ENCODE measurements at places on chromosomes 12 and 14.

- no peak for DNase-seq
These were observed 26.6 kb downstream of the ETV6 start for GRCh38 chr12:11676052-11676451.

GRCh38 chr12:1318327-1319031 lies 275.9 kb downstream of the FBXL14 start:
- peak; percentile 96 for DNase-seq

DNA sequence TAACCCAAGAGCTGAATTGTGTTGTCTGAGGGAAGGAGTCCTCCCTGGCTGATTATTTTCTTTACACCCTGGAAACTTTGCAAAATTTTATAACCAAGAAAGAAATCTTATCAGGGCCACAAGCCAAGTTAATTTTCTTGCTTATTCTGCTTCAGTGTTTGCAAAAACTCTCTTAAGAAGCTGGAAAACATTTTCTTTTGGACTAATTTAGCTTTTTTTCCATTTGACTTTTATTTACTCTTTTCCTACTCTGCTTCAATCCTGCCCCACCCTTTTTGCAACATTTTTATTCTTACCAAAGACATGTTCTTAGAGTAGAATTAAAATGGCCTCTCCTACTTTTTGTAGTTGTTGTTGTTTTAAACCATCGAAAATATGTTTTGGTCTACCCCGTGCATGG lies 378.7 kb downstream of the ZFP36L1 start:
- no peak for DNase-seq

- DNase-seq: no peak
These were observed 165.8 kb downstream of the MON2 start for GRCh38 chr12:62632411-62632918.

DNA sequence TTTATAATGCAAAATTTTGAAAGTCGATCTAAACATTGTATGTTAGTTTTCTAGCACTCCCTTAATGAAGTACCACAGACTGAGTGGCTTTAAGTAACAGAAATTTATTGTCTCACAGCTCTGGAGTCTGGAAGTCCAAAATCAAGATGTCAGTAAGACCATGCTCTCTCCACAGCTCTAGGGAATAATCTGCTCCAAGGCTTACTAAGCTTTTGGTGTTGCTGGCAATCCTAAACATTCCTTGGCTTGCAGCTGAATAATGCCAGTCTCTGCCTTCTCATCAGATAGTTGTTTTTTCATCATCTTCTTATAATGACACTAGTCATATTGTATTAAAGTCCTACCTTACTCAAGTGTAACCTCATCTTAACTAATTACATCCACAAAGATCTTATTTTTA lies 102.2 kb downstream of the RASSF9 start:
- no peak for DNase-seq

DNA sequence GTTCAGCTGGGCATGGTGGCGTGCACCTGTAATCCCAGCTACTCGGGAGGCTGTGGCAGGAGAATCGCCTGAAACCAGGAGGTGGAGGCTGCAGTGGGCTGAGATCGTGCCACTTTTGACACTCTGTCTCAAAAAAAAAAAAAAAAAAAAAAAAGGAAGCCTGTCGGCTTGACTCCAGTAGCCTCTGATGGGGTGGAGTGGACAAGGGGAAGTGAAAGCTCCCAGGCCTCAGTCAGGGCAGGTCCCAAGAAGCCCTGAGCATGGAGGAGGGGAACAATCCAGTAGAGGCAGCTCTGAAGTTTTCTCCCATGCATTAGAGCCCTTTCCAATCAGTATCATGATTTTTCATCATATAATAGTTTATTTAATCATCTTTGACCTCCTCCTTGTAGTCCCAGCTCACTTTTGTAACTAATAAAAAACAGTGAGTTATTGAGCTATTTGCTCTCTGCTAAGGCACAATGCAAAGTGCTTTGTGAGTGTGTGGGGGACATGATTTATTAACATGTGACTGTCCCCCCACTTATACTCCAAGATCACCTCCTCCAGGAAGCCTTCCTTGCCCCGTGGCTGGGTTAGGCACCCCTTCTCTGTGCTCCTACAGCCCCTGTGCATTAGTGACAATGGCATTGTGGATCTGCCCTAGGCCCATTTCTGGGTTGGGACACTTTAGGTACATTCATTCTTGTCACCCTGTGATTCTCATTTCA lies 4.7 kb upstream of the SSH1 start:
- DNase-seq: no peak

- no peak for DNase-seq
These were observed 265.7 kb upstream of the CLEC14A start for GRCh38 chr14:38521591-38521990.

GRCh38 chr12:128811806-128812205 lies 12.0 kb downstream of the SLC15A4 start:
- DNase-seq: no peak

- no peak for DNase-seq
These were observed 165.5 kb upstream of the PLXNC1 start for GRCh38 chr12:93982771-93983315.

DNA sequence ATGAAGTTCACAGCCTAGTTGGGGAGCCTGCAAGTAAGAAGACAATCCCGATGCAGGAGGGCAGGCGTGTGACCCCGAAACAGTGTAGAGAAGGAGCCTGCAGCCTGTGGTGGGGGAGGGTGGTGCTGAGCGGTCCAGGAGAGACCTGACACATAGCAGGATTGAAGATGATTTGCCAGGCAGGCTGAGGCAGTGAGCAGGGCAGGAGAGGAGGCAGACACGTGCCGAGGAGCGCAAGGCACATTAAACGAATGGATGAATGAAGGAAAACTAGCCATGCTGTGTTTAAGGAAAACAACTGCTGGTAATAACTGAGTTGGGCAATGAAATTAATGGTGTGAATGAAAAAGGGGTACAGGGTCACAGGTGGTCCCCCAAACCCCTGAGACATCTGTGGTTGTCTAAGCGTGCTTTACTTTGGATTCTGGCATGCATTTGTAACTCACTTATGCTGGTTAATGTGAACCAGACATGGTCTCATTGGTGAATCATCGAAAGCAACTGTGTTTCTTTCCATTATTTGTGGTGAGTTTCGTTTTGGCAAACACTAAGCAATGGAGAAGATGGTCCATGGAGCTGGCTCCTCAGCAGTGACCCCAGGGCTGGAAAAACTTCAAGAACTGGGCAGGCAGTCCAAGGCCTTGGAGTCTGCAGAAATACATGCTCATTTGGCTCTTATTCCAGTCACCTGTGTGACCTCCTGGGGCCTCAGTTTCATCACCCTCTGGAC lies 96.9 kb upstream of the EVL start:
- DNase-seq: no peak

- no peak for DNase-seq
These were observed 73.8 kb upstream of the SRSF5 start for GRCh38 chr14:69693145-69693544.

DNA sequence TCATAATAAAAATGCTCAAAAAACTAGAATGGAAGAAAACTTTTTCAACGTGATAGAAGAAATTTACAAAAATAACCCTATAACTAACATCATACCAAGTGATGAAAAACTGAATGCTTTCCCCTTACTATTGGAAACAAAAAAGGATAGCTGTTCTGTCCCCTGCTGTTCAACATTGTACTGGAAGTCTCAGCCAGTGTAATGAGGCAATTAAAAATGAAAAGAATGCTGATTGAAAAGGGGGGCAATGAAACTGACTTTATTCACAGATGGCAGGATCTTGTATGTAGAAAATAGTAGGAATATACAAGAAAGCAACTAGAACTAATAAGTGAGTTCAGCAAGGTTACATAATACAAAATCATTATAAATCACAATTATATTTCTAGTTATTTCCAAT lies 337.9 kb upstream of the KITLG start:
- DNase-seq: no peak

GRCh38 chr12:6941267-6941666 lies 2.3 kb upstream of the RNU7-1 start:
- no peak for DNase-seq

GRCh38 chr12:13843841-13844240 lies 137.6 kb downstream of the GRIN2B start:
- no peak for DNase-seq

DNA sequence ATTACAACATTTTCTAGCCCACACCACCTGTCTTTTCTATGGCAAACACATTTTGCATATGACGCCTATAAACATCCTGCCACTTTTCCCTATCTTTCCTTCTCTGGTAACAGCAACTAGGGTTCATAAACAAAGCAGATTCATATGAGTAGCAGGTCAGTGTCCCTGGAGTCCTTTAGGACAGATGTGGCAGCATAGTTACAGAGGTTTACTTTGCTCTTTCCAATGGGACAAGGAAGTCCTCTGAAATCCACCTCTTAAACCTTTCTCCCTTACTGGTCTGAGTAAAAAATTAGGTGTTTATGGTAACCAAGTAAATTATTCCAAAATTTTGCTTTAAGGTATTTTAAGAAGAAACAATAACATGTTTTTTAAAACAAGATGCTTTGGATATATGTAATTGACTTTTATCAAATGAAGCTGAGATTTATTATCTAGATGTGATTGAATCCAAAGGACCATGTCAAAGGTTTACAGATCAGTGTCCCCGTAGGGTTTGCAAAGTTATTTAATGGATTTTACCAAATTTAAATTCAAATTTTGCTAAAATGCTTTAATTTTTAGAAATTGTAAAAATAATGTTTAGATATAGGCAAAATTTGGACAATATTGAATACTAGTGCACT lies 79.2 kb upstream of the PAWR start:
- DNase-seq: no peak

GRCh38 chr12:105036937-105037649 lies 47.2 kb downstream of the ALDH1L2 start:
- DNase-seq: no peak

GRCh38 chr12:2125651-2126522 lies 73.1 kb downstream of the CACNA1C start:
- DNase-seq: no peak

- no peak for DNase-seq
These were observed 133.4 kb downstream of the SLC6A15 start for GRCh38 chr12:84779169-84779568.

GRCh38 chr14:80956922-80957321 lies 1.5 kb downstream of the TSHR start:
- no peak for DNase-seq

- DNase-seq: no peak
These were observed 28.3 kb downstream of the KRT18 start for GRCh38 chr12:52977170-52977569.

- no peak for DNase-seq
These were observed 61.2 kb downstream of the DIO3 start for GRCh38 chr14:101622251-101623076.

DNA sequence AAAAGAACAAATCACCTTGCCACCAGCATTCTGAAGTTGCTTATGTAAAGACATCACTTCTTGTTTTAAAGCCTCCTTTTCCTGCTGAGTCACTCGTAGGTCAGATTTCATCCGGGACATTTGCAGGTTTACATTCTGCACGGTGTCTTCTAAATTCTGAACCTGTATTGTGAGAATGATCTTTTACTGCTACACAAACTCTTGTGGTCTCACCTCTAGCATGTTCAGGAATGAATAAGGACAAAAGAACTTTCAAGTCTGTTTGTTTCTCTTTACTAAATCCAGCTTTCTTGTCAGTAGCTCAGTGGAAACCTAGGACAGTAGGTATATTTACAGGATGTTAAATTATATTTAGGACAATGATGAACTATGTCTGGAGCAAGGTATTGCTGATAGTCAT lies 73.5 kb upstream of the SAV1 start:
- no peak for DNase-seq

DNA sequence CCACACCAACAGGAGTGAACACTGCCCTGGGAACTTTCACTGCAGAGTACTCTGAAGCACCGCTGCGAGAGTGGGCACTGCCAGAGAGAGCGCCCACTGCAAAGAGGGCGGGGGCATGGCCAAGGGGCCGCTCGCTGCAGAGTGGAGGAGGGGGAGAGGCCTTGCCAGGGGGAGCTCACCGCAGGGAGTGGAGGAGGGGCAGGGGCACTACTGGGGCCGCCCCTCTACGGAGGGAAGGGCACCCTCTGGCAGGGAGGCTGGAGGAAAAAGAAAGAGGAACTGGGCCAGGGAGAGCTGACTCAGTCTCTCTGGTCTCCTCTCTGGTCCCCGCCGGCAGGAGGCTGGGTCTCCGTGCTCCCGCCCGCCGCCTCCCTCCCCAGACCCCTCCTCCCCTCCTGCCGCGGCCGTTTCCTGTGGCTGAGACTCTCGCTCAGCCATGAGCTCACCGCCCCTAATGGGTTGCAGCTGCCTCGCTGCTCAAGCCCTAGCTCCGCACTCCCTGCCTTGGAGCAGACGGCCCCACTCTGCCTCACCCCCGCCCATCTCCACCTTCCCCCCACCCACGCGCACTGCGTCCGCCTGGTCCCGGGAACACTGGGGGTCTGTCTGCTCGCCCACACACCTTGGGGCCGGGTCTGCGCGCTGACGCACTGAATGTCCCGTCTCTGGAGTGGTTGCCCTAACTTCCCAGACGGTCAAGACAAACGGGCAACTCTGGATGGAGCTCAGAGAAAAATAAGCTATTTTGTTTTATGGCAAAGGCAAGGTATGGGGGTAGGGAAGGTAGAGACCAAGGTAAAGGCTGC lies 1.3 kb downstream of the ARHGEF40 start:
- DNase-seq: peak; percentile 28

GRCh38 chr14:68676511-68676943 lies 116.3 kb downstream of the ZFP36L1 start:
- DNase-seq: no peak

GRCh38 chr12:10331642-10332239 lies 24.1 kb downstream of the KLRD1 start:
- peak; percentile 43 for DNase-seq

DNA sequence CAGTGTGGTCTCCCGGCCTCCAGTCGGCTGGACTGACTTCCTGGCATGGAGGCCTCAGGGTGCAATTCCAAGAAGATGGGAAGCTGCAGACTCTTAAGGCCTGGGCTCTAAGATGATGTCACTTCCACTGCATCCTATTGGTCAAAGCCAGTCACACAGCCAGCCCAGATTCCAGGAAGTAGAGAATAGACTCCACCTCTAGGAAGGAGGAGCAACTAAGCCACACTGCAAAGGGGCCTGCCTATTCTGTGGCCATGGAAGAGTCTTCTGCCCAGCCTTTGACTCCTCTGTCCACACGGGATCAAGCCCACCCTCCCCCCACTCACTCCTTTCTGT lies 103.9 kb upstream of the RFLNA start:
- DNase-seq: no peak

- DNase-seq: peak; percentile 60
These were observed 434.1 kb downstream of the NOVA1 start for GRCh38 chr14:26163761-26164160.

- DNase-seq: no peak
These were observed 81.9 kb upstream of the GTF2A1 start for GRCh38 chr14:81302638-81303037.
